ENCODE measurements at places on chromosomes 1 and 21.
A peak's percentile ranks its signal among the peaks of the same experiment; 100 is the strongest.

DNA sequence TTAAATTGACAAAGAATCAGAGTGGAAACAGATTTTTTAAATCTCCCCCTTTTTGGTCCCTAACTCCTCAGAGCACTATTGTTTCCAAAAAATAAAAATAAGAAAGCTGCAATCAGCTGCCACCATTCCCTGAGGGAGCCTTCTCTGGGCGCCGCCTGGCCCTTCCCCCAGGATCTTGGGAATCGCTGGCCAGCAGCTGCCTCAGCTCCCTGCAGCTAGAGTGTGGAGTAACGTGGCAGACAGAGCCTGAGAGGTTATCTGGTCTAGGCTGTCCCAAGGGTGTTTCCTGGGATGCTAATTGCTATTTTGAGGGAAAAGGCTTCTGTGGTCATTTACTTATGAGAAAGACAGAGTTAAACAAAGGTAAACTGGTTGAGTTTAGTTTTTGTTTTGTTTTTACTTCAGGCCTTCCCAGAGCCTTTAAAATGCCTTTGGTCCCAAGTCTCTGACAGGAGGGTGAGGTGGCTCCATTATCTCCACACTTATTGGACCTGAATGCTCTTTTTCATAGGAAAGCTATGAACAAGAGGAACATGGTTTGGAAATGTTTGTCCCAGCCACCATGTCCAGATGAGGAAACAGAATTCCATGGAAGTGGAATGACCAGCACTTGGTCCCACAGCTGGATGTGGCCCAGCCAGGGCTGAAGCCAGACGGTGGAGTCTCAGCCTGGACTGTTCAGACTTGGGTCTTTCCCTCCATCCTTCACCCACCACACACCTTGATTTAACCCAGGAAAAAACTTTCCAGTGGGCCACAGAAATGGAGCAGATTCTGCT, 14.1 kb upstream of the KIAA1614 start:
- H3K4me1 ChIP-seq, result peaks cover 5% of the 10 kb centered on the region
- no peak overlapping the region for H3K4me3 ChIP-seq
- H3K36me3 ChIP-seq, result no peaks in the 10 kb centered on the region
- no peaks in the 10 kb centered on the region for H3K27me3 ChIP-seq

GRCh38 chr1:1006305-1007159, 6.6 kb upstream of the HES4 start:
- no peak overlapping the region for H3K27ac ChIP-seq
- no peaks in the 10 kb centered on the region for H3K27me3 ChIP-seq
- peak; percentile 87 for DNase-seq
- peaks cover 32% of the 10 kb centered on the region for H3K4me1 ChIP-seq
- no peak overlapping the region for H3K4me3 ChIP-seq

- no peak overlapping the region for H3K4me3 ChIP-seq
- peaks cover 3% of the 10 kb centered on the region for H3K4me1 ChIP-seq
- DNase-seq, result no peak
Measured at GRCh38 chr1:233364695-233365539, 37.4 kb downstream of the MAP3K21 start.

DNA sequence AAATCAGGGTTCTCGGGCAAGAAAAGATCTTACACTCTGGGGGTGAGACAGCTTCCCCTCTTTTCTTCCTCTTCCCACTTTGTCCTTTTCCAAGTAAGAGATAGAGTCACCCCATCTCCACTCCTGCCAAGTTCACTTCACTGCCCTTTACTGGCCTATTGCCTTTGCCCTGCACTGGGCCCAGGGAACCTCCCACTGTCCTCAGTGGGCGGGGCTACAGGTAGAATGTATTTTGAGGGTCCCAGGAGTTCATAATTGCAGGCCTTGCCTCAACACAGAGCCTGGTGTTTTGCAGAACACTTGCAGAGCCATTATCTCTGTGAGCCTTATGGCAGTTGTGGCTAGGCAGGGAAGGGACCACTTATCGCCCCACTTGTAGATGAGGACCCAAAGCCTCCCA, 3.3 kb downstream of the AMPD2 start:
- DNase-seq, result no peak
- H3K27me3 ChIP-seq, result no peaks in the 10 kb centered on the region
- no peaks in the 10 kb centered on the region for H3K4me1 ChIP-seq
- peaks cover 21% of the 10 kb centered on the region for H3K36me3 ChIP-seq
- no peak overlapping the region for H3K4me3 ChIP-seq

DNA sequence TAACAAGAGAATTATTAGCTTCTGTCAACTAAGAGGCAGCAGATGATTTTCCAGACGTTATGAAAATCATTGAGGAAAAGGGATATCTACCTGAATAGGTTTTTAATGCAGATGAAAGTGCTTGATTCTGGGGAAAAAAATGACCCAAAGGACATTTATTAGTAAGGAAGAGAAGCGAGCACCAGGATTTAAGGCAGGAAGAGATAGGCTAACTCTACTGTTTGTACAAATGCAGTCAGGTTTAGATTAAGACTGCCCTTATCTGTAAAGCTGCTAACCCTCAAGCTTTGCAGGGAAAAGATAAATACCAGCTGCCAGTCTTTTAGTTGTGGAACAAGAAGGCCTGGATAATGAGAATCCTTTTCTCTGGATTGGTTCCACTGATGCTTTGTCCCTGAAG, 33.0 kb upstream of the LRIG2 start:
- H3K36me3 ChIP-seq, result no peaks in the 10 kb centered on the region
- H3K27ac ChIP-seq, result no peak overlapping the region
- DNase-seq, result no peak
- no peak overlapping the region for H3K4me3 ChIP-seq
- no peaks in the 10 kb centered on the region for H3K27me3 ChIP-seq

DNA sequence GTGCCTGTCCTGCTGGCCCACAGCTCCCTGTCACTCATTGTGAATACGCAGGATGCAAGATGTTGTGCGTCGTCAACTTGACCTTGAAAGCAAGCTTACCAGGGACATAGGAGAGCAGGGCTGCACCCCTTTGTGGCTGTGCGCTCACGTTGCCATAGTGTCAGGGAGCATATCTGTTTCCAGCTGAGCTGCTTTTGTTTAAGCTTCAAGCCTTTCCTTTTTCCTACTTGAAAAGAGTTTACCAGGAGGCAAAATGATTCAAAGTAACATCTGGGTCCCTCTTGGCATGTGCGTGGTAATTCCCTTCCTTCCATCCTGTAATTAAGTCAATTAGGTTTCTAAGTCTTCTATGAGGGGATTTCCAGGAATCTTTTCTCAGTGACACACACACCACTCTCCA, 537.1 kb downstream of the AJAP1 start:
- no peaks in the 10 kb centered on the region for H3K27me3 ChIP-seq
- no peak overlapping the region for H3K4me3 ChIP-seq

DNA sequence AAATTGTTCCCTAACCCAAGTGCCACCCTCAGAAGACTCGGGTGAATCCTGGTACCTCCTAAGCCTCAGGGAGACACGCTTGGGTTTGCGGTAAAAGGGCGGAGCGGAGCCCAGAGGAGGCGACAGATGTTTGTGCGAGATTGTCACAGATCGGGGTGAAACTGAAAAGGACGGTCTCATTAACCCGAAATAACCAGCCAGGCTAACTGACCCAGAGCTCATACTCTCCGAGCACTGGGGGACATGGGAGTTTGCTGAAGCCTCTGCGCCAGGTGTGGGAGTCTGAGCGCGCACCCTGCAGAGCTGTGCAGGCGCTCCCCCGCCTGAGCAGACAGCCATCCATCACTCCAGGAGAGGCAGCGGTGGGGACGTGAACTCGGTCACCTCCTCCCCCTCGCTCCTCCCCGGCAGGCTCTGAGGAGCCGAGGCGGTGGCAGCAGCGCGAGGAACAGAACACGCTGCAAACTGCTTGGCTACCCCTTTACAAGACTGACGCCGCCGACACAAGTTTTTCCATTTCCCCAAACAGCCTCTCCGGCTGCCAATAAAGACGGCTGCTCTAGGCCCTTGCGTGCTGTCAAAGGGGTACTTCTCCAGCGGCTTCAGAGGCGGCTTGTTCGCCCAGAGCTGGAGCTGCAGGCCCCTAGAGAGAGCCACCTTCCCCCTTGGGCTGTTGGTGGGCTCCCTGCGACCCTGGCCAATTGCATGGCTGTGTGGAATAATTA, 43.5 kb downstream of the RRAGC start:
- DNase-seq, result no peak
- H3K27ac ChIP-seq, result no peak overlapping the region
- no peak overlapping the region for H3K4me3 ChIP-seq
- peaks cover 7% of the 10 kb centered on the region for H3K4me1 ChIP-seq
- no peaks in the 10 kb centered on the region for H3K36me3 ChIP-seq

DNA sequence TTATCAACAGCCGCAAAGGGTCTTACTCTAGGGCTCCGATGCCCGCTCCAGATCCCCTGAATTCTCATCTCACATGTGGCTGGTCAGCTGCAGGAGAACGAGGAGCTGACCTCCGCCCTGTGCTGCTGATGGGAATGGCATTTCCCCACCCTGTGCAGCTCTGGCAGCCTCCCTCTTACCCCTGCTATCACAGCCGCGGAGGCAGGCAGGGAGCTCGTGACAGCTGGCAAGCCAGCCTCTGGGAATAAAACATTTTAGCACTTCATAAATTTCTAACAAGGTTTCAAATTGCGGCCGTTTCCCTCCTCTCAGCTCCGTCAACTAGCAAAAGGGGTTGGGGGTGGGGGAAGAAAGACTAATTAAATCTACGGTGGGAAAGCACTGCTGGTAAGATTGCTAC, 81.1 kb downstream of the DSCAM start:
- H3K4me3 ChIP-seq, result no peak overlapping the region
- H3K36me3 ChIP-seq, result no peaks in the 10 kb centered on the region
- H3K4me1 ChIP-seq, result no peaks in the 10 kb centered on the region
- H3K27me3 ChIP-seq, result no peaks in the 10 kb centered on the region

- no peak overlapping the region for H3K4me3 ChIP-seq
- H3K4me1 ChIP-seq, result no peaks in the 10 kb centered on the region
- peak overlapping the region; percentile 77 for H3K27ac ChIP-seq
- H3K36me3 ChIP-seq, result no peaks in the 10 kb centered on the region
- DNase-seq, result peak; percentile 90
Measured at GRCh38 chr1:66371233-66372005, 162.5 kb upstream of the SGIP1 start.

- no peak overlapping the region for H3K4me3 ChIP-seq
- no peak overlapping the region for H3K27ac ChIP-seq
- peak; percentile 65 for DNase-seq
- no peaks in the 10 kb centered on the region for H3K27me3 ChIP-seq
Measured at GRCh38 chr1:210882414-210883221, 251.3 kb downstream of the KCNH1 start.

- no peak overlapping the region for H3K27ac ChIP-seq
- no peak for DNase-seq
- H3K4me3 ChIP-seq, result no peak overlapping the region
- no peaks in the 10 kb centered on the region for H3K36me3 ChIP-seq
- no peaks in the 10 kb centered on the region for H3K27me3 ChIP-seq
- H3K4me1 ChIP-seq, result no peaks in the 10 kb centered on the region
Measured at GRCh38 chr1:169250022-169250421, 117.6 kb downstream of the NME7 start.

- peaks cover 9% of the 10 kb centered on the region for H3K36me3 ChIP-seq
- H3K4me1 ChIP-seq, result peaks cover 13% of the 10 kb centered on the region
- no peak overlapping the region for H3K27ac ChIP-seq
- no peak for DNase-seq
- H3K27me3 ChIP-seq, result no peaks in the 10 kb centered on the region
Measured at GRCh38 chr1:109621379-109622136, 1.9 kb downstream of the AMPD2 start.

- peaks cover 16% of the 10 kb centered on the region for H3K36me3 ChIP-seq
- no peak overlapping the region for H3K27ac ChIP-seq
- H3K4me3 ChIP-seq, result no peak overlapping the region
- no peaks in the 10 kb centered on the region for H3K27me3 ChIP-seq
- no peaks in the 10 kb centered on the region for H3K4me1 ChIP-seq
Measured at GRCh38 chr1:147611021-147611426, 59.3 kb downstream of the ACP6 start.

GRCh38 chr1:93525431-93525830, 77.5 kb downstream of the FNBP1L start:
- DNase-seq, result no peak
- H3K4me3 ChIP-seq, result no peak overlapping the region
- no peaks in the 10 kb centered on the region for H3K27me3 ChIP-seq
- H3K4me1 ChIP-seq, result no peaks in the 10 kb centered on the region

DNA sequence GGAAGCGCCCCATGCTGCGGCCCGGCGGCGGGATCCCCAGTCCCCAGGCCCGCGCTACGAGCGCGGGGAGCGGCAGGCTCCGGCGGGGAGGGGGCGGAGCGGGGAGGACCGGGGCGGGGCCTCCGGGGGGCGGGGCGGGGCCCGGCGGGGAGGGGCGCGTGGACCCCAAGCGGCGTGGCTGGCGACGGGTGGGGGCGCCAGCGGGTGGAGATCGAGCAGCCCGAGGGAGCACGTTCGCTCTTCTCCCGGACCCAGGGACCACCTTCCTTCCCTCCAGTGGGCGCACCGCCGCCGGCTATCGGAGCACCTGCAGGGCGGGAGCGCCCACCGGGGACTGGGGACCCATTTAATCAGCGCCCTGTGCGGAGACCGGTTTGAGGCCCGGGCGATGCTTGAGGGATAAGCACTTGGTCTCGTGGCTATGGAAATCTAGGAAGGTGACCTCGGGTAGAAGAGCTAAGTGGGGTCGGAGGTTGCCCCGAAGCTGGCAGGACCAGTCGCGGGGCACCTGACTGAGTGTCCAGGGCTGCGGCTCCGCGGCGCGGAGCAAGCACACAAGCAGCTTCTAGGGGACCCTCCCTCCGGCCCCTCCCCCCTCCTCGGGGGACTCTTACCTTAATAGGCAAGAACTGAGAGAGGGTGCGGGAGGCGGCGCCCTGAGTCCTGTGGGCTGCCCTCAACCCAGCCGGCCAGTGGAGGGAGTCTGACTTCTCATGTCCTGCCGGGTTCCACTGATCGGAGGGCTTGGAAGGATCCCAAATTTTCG, at the start of gene TSPAN2:
TSS of gene TSPAN2 (minus strand) at position 84 of the 766 bp plus-strand sequence. CDS start at position 13, 71 bp downstream.
- H3K27ac ChIP-seq, result no peak within 1 kb of the TSS
- peaks cover 14% of the 10 kb centered on the region for H3K4me1 ChIP-seq
- no peak for DNase-seq
- no peaks in the 10 kb centered on the region for H3K36me3 ChIP-seq

GRCh38 chr1:56331892-56332567, 247.3 kb downstream of the PLPP3 start:
- peak overlapping the region; percentile 95 for H3K27ac ChIP-seq
- peaks cover 20% of the 10 kb centered on the region for H3K4me1 ChIP-seq
- no peak overlapping the region for H3K4me3 ChIP-seq
- no peak for DNase-seq
- no peaks in the 10 kb centered on the region for H3K36me3 ChIP-seq

Data from trophoblast cell (in vitro differentiated cells and primary cell).